D341Med (cell line): ENCODE measurements at places on chromosomes 13 and 19.
A peak's percentile ranks its signal among the peaks of the same experiment; 100 is the strongest.

DNA sequence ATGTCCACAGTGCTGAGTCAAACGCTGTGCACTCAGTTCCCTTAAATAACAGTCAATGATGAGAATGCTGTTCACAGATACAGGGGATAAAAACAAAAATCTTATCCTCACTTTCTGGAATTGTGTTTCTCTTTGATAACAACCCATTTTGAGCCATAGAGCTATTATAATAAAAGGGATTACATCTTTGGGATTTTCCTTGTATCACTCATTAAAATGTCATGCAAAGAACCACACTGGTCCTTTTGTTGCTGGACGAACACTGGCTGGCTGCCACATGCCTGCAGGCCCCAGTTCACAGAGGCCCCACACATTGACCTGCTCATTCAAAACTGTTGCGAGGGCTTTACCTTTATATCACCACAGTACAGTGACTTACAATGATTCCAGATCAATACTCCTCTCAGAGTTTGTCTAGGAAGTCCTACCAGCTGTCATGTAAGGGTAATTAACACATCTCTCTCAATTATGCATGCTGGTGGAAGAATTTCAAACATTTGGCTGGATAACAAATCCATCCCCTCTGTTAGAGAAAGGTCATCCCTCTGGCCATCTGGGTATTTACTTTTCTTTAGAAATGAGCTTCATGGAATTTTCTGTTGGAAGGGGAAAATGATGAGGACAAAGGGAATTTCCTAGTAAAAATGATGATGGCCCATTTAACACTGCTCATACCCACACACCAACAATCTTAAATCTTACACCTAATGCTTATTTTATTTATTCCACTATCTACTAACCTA is 85.9 kb downstream of the MBNL2 start:
- no peak for DNase-seq

GRCh38 chr13:62747152-62747551 is 1331.5 kb upstream of the PCDH20 start:
- DNase-seq, result no peak

DNA sequence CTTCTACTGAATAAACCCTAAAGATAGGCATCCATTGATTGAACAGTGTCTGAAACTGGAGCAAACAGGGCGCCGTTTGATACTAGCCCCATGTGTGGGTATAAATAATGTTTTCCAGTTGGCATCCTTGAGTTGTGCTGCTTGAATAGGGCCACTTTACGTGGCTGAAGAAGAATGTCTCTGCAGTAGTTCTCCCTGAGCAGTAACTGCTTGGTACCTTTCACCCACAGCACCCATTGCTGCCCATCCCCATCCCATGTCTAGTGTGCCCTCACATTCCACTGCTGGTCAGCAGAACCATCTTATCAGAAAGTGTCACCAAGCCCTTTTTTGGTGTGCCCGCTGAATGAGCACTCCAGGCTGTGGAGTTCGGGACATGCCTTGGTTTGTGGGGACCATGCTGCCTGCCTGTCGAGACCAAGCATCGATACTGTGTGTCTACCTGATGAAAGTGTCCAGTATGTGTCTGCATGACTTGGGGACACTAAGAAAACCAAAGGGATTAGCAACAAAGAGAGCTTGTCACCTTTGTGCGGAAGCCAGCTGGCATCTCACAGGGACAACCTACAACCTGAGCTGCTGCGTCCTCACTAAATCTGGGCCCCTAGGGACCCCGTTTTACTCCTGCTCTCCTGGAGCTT is 162.0 kb downstream of the TM9SF2 start:
- no peak for DNase-seq

DNA sequence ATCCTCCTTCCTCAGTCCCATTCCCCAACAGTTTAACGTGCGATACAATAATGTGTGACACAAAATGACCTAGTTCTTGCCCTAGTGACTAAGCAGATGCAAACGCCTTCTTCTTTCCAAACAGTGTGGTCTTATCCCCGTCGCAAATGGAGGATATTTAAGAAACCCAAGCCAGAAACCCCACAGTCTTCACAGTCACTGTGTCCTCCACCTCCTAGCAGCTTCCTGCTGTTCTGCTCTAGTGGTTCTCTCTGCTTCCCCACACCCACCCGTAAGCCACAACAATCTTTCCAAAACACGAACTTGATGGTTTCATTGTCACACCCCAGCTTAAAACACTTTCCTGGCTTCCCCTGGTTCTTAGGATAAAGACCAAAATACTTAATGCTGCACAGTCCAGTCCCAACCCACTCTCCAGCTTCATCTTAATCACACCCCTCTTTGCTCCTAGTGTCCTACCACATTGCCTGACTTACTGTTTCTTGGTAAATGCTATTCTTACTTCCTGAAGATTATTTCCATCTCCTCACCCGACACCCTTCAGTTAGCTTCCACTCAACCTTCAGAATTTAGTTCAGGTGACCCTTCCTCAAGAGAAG is 32.3 kb downstream of the ITM2B start:
- no peak for DNase-seq

GRCh38 chr19:2797280-2797679 is 12.0 kb downstream of the THOP1 start:
- no peak for DNase-seq

GRCh38 chr19:37926711-37927110 is 19.7 kb downstream of the SIPA1L3 start:
- DNase-seq, result no peak

GRCh38 chr13:113000575-113000974 is 31.6 kb downstream of the MCF2L start:
- DNase-seq, result no peak

GRCh38 chr19:2290441-2291184 is 8.6 kb upstream of the PEAK3 start:
- no peak for DNase-seq

DNA sequence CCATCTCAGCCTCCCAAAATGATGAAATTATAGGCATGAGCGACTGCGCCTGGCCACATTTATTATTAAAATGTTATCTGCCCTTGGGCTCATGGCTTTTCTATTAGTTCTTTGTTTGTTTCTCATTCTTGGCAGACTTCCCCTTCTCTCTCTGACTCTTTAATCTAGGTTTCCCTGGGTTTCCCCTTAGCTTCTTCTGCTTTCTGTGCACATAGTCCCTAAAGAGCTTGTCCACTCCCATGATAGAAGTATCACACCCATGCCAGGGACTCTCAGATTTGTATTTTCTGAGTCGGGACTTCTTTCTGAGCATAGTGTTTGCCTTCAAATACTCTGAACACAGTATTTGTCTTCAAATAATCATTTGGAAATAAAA is 38.6 kb upstream of the ITM2B start:
- no peak for DNase-seq

GRCh38 chr19:45976178-45976577 is 2.5 kb upstream of the NOVA2 start:
- no peak for DNase-seq

DNA sequence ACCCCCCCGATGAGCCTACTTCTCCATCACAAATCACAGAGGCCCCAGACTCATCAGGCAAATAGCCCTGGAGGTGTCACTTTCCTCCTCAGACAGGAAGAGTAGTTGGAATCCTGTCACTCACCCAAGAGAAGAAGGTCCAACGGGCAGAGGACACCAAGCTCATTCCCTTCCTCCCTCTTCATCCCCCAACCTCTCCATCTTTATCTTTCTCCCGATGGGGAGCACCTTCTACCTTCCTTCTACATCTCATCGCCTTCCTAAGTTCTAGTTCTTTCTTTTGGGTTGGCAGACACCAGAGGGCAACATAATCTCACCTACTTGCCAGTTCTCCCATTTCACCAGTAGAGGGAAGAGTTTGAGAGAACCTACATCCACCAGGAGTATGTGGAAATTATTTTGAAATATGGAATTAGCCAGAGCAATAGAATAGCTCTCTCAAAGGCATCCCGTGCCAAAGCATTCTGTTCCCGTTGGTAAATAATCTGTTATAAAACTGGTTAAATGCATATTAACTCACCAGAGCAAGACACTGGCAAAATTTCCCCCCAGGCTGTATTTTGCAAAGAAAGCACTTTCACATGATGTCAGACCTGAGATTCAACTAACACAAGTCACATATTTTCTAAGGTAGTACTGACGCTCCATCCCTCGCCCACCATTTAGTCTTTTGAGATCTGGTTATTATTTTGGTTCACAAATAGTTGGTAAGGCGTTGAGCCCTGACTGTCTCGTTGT is 55.0 kb downstream of the ZIC5 start:
- DNase-seq, result peak; percentile 71

GRCh38 chr13:39419876-39420275 is 183.1 kb downstream of the LHFPL6 start:
- no peak for DNase-seq

DNA sequence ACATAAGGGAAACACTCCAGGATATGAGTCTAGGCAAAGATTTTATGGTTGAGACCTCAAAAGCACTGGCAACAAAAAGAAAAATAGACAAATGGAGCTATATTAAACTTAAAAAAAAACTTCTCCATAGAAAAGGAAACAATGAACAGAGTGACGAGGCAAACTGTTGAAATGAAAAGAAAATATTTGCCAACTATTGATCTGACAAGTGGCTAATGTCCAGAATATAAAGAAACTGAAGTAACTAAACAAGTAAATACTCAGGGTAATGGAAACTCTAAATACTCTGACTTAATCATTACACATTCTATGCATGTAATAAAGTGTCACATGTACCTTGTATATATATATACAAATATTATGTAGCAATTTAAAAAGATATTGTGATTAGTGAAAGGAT is 562.5 kb downstream of the GPC5 start:
- DNase-seq, result no peak

DNA sequence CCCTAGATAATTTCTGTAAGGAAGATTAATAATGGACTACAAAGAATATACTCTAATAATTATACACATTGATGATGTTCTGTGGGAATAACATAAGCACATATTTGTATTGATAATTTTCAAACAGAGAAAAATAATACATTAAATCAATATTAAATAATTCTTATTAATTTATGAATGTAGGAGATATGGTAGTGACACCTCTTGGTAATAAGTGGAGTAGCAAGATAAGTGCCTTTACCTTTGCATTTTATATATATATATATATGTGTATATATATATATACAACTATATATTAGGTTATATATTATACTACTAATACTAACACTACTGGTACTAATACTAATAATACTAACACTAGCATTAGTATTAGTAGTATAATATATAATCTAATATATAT is 905.8 kb downstream of the SLITRK1 start:
- DNase-seq, result no peak

DNA sequence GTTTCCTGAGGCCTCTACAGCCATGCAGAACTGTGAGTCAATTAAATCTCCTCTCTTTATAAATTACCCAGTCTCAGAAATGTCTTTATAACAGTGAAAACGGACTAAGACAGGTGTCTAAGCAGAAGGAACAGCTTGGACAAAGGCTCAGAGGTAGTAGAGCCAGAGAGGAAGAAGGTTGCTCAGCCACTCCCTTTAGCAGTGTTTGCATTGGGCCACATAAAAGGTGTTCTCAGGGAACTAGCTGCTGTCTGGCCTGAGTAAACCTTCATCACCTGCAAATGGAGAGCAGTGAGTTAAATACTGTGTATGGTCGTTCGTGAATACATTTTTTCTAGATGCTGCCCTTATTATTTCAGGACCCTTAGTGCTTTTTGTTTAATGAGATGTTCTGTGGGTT is 383.4 kb downstream of the EFNB2 start:
- no peak for DNase-seq

- DNase-seq, result no peak
Observed at GRCh38 chr19:44590245-44591059, 22.9 kb upstream of the IGSF23 start.

DNA sequence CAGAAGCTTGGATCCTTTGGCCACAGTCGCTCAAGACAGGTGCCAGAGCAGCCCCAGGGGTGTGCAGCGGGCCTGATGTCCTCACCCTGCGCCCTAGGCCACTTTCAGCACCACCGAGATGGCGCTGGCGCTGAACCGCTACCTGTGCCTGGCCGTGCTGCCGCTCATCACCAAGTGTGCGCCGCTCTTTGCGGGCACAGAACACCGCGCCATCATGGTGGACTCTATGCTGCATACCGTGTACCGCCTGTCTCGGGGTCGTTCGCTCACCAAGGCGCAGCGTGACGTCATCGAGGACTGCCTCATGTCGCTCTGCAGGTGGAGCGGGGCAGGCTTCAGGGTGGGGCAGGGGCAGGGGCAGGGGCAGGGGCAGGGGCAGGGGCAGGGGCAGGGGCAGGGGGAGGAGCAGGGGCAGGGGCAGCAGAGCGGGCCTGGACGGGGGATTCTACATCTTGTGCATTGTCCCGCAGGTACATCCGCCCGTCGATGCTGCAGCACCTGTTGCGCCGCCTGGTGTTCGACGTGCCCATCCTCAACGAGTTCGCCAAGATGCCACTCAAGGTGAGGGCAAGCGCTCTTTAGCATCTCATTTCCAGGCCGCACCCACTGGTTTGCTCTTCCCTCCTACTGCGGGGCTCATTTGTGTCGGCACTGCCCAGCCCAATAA is 69.1 kb downstream of the RYR1 start:
- no peak for DNase-seq

DNA sequence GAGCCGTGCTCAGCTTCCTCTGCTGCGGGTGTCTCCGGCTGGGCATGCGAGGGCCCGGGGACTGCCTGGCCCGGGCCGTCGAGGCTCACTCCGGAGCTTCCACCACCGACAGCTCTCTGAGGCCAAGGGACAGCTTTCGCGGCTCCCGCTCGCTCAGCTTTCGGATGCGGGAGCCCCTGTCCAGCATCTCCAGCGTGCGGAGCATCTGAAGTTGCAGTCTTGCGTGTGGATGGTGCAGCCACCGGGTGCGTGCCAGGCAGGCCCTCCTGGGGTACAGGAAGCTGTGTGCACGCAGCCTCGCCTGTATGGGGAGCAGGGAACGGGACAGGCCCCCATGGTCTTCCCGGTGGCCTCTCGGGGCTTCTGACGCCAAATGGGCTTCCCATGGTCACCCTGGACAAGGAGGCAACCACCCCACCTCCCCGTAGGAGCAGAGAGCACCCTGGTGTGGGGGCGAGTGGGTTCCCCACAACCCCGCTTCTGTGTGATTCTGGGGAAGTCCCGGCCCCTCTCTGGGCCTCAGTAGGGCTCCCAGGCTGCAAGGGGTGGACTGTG is 1.2 kb downstream of the S1PR4 start:
- no peak for DNase-seq

DNA sequence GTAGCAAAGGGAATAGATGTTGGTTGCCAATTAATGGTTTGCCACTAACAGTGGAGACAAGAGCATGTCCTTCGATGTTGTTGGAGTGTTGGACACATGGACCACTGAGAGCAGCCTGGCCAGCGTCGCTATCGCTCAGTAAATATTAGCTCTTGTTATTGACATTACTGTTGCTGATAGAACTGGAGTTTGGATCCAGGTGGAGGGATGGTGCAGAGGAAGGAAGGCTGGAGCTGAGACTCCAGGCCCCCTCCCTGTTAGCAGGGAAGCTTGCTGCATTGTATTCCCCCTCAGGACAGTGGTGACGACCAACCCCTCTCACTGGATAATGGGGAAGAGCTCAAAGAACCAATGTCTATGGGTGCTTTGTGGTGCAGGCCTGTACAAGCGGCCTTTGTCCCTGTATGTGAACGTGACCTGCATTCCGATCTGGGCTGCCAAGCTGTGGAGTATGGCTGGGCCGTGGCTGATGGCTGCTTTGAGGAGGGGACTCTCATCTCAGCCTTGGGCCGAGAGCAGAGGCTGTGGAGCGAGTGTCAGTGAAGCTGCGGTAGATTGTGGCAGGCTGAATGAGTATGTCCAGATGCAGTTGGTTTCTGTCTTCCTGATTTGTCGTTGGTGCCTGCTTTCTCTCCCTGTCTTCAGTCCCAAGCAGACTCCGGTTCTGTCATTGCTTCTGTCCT is 7.0 kb downstream of the CLASRP start:
- DNase-seq, result no peak
